ENCODE measurements at places on chromosomes 12 and 14.
A peak's percentile ranks its signal among the peaks of the same experiment; 100 is the strongest.

- DNase-seq: no peak
These were observed 16.5 kb downstream of the SLC15A4 start for GRCh38 chr12:128807161-128807724.

GRCh38 chr12:12533238-12533829, 29.3 kb downstream of the DUSP16 start:
- no peak for DNase-seq

DNA sequence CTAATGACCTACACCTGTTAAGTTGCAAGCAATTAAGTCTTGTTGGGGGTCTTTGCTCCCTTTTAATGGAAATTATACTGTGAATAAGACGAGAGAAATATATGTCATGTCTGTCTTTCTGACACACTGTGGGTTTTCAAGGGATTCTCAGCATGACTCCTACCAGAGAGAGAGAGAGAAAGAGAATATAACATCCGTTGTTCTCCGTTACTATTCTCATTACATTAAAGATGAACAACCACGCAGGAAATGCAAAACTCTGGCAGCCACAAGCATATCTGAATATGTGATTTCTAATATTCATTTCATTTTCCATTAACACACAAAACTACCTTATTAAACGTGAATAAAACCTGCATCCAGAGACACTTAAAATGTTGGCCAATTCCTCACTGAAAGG, 67.3 kb upstream of the EGLN3 start:
- no peak for DNase-seq

DNA sequence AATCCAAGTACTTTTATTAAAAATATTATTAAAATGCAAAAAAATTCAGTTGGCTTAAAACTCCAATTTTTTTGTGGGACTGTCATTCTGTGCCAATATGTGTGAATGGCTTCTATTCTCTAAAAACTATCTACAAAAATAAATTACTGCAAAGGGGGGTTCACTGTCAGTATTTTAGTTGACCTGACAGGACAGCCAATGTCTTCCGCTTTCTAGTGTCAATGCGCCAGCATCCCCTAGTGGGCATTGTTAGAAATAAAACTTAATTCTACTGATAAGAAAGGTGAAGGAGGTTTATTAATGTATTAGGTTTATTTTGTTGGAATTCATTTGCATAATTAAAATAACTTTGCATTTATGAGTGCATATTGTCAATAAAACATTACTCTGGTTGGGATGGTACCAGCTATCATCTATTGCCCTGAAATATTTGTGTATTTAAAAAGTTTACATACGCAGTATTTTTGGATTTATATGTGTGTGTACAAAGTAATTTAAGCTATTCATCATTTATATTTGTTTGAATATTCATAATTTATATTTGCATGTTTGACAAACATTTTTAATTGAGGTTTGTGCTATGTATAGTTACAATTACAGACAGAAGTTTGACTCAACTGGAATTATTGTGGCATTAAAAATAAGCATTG, 527.2 kb downstream of the FLRT2 start:
- DNase-seq: peak; percentile 49

- DNase-seq: no peak
These were observed 177.7 kb downstream of the CCDC91 start for GRCh38 chr12:28367993-28368392.

DNA sequence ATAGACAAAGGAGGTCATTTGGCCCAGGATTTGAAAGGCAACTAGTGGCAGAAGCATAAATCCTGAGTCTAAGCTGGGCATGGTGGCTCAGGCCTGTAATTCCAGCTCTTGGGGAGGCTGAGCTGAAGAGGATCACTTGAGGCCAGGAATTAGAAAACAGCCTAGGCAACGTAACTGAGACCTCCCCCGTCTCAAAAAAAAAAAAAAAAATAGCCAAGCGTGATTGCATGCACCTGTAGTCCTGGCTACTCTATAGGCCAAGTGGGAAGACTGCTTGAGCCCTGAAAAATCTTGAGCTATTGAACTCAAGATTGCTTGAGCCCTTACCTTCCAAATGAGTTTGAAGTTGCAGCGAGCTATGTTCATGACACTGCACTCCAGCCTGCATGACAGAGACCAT, 7.8 kb downstream of the GON7 start:
- DNase-seq: no peak

GRCh38 chr12:118685983-118686607, 295.2 kb upstream of the SRRM4 start:
- no peak for DNase-seq

DNA sequence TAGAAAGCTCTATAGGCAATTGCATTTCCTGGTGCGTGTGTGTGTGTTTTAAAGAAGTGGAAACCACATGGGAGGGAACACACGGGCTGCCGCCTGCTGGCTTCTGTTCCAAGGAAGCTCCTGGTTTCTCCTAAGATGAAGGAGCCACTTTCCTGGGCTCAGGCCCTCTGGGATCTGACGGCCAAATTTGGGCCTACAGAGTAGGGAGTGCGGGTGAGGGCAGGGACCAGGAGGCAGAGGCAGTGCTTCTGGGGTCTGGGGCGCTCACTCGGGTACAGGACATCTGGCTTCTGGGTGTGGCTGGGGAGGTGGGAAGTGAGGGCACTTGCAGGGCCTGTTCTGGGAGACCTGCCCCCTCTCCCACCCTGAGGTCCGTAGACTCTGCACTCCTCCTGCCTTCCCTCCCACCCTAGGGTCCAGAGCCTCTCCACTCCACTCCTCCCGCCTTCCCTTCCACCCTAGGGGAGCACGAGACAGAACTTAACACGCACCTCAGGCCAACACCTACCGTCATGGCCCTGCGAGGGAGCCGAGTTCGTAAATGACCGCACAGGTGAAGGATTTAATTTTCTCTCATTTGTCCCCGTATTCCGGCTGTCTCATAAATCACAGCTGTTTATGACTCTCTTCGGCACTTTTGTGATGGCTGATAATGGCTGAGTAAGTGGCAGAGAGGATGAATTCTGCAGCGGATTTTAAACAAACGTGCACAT, 127.7 kb downstream of the KIF26A start:
- no peak for DNase-seq

All from DND-41 (cell line).